ENCODE measurements at places on chromosomes 5 and 9.

- DNase-seq, result peak; percentile 67
Observed at GRCh38 chr9:93302586-93303257, 118.8 kb downstream of the WNK2 start.

- no peak for DNase-seq
Observed at GRCh38 chr5:56985936-56986625, 34.2 kb upstream of the MIER3 start.

- no peak for DNase-seq
Observed at GRCh38 chr9:36445800-36446361, 45.8 kb upstream of the RNF38 start.

GRCh38 chr5:167442922-167443321, 848.5 kb upstream of the WWC1 start:
- no peak for DNase-seq

GRCh38 chr5:59021286-59021673, 438.4 kb downstream of the RAB3C start:
- no peak for DNase-seq

DNA sequence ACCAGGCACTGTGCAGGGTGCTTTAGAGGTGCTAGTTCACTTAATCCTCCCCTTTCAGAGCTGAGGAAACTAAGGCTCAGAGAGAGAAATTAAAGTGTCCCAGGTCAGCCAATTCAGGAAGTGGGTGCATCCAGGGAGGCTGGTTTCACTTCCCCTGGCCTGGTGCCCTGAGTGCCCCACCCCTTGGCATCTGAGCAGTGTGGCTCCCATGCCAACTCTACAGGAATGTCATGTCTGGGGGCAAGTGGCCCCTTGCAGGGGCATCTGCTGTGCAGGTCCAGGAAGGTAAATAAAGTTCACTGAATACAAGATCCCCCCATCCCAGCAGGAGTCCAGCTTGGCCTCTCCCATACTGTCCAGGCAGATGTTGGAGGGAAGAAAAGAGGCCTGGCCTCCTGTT, 4.4 kb upstream of the N4BP3 start:
- DNase-seq, result no peak

DNA sequence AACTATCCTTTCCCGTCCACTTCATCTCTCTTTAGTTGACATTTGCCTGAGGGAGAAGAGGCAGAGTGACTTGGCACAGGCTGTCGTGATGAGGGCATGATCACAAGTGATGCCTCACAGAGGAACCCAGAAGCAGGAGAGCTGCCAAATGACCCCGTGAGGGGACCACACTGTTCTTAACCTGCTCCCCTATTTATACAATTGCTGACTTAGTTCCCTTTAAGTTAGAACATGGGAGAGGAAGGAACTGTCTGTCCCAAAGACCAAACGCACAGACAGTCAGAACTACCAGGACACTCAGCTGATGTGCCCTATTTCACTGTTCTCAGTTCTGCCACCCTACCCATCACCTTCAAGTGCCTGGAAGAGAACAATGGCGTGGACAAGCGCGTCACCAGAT, 73.7 kb downstream of the SLC1A3 start:
- DNase-seq, result no peak

- no peak for DNase-seq
Observed at GRCh38 chr5:14164164-14165163, 21.3 kb downstream of the TRIO start.

- DNase-seq, result no peak
Observed at GRCh38 chr5:88870285-88870684, 12.7 kb downstream of the MEF2C start.

GRCh38 chr5:77852068-77852513, 76.0 kb upstream of the TBCA start:
- DNase-seq, result no peak

DNA sequence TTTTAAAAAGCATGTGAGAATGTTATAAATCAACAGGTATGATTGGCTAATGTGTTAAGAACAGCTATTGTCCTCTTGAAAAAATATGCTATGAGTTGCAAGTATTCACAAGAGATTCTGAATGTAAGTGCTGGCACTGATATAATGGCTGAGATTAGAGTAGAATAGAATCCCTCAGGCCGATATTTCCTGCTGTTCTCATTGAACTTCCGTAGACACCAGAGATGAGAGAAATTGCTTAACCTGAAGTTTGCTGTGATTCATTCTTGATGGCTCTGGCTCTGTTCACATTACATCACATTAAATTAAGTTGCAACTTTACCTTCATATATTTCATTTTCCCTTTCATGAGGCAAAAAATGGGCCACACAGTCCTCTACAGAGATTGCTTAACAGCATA, 114.5 kb downstream of the BAAT start:
- no peak for DNase-seq

DNA sequence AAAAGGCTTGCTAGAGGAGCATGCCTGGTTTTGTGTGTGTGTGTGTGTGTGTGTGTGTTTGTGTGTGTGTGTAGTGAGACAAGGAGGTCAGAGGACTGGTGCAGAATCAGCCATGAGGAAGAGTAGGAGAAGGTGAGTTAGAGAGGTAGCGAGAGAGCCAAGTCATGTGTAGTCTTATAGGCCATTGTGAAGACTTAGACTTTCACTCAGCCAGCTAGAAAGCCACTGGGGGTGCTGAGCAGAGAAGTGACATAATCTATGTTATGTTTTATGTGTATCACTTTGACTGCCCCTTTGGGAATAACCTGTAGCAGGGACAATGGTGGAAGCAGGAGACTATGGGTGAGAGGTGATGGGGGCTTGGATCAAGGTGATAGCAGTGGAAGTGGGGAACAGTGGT, 180.5 kb upstream of the CLINT1 start:
- DNase-seq, result no peak

DNA sequence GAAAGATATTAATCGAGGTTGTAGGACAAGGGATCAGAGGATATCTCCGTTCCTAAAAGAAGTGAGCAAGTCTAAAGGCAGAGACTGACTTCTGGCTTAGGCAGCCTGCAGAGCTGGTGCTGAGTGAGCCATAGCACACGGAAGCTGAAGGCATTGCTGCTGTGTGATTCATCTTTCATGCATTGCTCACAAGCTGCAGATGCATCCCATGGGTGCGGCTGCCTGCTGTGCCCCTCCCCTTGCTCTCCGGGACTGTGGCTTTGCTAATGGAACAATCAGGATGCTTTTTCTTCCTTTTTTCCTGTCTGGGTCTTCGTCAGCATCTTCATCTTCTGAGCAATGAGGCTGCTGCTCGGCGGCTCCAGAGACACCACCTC, 341.4 kb downstream of the DIRAS2 start:
- no peak for DNase-seq

- DNase-seq, result no peak
Observed at GRCh38 chr5:66415208-66415607, 181.0 kb upstream of the MAST4 start.

DNA sequence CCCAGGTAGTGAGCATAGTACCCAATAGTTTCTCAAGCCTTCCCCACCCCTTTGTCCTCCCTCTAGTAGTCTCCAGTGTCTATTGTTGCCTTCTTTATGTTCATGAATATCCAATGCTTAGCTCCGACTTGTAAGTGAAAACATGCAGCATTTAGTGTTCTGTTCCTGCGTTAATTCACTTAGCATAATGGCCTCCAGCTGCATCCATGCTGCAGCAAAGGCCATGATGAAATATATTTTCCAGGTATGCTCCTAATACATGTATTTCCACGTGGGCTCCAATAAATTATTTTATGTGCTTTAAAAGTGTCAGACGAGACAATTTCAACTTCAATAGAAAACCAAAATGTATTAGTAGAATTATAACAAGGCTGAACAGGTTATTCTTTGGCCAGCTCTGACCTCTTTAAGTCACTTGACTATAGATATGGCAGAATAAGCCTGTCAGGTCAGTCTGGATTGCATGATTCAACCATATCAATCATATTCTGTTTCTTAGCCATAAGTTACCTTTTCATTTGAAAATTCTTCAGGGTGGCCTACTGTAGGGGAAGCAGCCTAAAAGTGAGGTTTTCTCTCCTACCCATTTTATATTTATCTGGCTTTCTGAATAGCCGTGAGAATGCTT, 2291.6 kb upstream of the WWC1 start:
- DNase-seq, result no peak

DNA sequence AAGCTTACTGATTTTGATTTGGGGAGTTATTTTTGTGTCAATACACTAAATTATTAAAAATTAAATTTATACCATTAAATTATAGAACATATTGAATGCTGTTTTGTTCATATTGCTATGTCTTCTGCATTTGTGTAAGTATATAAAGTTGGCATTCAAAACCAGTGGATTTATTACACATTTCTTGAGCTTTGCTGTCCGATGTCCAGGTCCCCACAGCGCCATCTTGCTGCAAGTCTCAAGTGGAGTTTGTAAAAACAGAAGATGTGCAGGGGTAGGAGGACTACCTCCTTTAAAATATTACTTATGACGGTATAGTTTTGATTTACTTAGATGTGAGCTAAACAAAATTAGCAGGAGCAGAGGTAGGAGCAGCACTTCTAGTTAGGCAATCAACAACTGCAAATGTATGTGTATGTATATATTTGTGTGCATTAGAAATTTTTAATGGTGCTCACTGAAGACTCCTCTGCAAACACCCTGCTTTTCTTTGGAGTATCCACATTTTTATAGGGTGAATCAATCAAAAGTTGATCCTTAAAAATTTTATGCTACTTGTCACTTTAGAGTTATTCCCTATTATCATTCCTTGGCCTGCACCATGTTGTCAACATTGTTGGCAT, 37.4 kb downstream of the CPEB4 start:
- peak; percentile 19 for DNase-seq

- no peak for DNase-seq
Observed at GRCh38 chr5:145976431-145977155, 40.2 kb downstream of the SH3RF2 start.

- DNase-seq, result no peak
Observed at GRCh38 chr5:169273451-169273850, 27.5 kb downstream of the SLIT3 start.

DNA sequence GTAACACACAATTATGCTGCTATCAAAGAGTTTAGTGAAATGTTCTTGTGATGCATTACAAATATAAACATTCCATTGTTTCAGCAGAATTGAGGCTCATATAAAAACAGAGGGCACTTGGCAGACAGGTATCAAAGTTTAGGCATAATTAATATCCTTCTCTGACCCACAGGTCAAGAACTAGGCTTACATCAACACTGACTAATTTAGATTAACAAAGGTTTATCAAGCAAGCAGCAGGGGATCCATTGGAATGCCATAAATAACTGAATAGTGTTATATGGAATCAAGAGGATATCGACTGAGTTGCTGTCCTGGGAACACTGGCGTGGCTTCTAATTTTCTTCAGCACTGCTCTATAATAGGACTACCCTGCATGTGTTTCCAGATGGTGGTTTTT, 414.5 kb upstream of the ARRDC3 start:
- no peak for DNase-seq

- peak; percentile 8 for DNase-seq
Observed at GRCh38 chr5:18305288-18305924, 671.1 kb downstream of the TAF11L14 start.

- DNase-seq, result no peak
Observed at GRCh38 chr5:168364151-168364661, 72.8 kb downstream of the WWC1 start.

- no peak for DNase-seq
Observed at GRCh38 chr9:14111696-14112095, 202.2 kb downstream of the NFIB start.

- no peak for DNase-seq
Observed at GRCh38 chr9:124450931-124451661, 845 bp downstream of the ADGRD2 start.

DNA sequence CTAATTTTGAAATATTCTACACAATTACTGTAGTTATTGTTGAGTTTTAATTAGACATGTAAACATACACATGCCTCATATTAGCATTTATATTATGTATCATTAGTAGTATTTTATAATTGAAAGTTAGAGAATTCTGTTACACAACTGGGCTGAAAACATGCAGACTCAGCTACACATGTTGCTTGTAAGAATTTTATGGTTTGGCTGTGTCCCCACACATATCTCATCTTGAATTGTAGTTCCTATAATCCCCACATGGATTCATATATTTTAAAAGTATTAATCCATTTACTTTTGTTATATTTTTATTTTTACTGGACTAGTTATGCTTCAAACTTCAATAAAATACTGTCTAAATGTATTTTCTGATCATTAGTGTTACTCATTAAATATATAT, 2075.3 kb upstream of the C9orf72 start:
- DNase-seq, result no peak

GRCh38 chr9:88501086-88501485, 33.9 kb upstream of the NXNL2 start:
- DNase-seq, result no peak

GRCh38 chr9:113511856-113512761, 48.6 kb downstream of the RGS3 start:
- DNase-seq, result peak; percentile 55

GRCh38 chr9:17319864-17320263, 185.0 kb downstream of the CNTLN start:
- DNase-seq, result no peak

GRCh38 chr9:31359071-31359470, 1025.4 kb upstream of the ACO1 start:
- no peak for DNase-seq

- no peak for DNase-seq
Observed at GRCh38 chr9:135076876-135077430, 10.5 kb upstream of the OLFM1 start.

GRCh38 chr5:79938468-79938867, 52.6 kb downstream of the MTX3 start:
- DNase-seq, result peak; percentile 52

DNA sequence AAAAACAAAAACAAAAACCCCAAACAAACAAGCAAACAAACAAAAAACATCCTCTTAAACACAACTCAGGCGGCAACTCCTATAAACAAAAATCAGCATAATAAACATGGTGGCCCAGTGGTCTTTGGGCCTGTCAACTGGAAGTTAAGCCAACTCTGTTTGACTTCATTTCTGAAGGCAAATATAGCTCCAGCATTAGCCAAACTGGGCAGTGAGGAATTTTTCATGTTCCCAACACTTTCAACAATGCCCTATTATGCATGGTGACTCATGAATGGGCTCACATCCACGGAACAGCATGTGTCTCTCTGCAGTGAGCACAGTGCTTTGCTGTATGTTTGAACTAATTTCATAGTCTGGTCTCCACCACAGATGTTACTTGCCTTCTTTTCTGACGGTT, 143.9 kb upstream of the STC2 start:
- DNase-seq, result no peak

GRCh38 chr9:131918481-131918880, 161.2 kb downstream of the MED27 start:
- peak; percentile 10 for DNase-seq

DNA sequence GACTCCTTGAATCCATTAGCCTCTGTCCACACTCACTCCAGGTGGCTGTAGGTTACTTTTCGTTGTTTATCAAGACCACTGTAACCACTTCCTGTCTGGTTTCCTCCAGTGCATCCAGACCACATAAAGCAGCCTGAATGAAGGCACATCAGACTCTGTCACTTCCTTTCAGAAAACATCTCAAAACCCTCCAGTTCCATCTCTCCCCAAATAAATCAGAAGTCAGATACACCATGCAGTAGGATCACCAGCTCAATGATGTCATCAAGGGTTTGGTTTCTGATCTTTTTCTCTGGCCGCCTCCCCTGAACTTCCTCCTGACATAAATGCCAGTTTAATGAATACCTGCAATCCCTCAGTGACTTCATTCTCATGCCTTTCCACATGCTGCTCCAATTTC, 161.2 kb downstream of the ZNF462 start:
- DNase-seq, result peak; percentile 90

GRCh38 chr9:126239515-126239914, 87.1 kb upstream of the MVB12B start:
- no peak for DNase-seq

- peak; percentile 46 for DNase-seq
Observed at GRCh38 chr5:1349246-1349645, 4.3 kb upstream of the CLPTM1L start.

- DNase-seq, result no peak
Observed at GRCh38 chr5:147303976-147304375, 69.2 kb downstream of the STK32A start.

All from Jurkat, Clone E6-1 (cell line).